Fibroblast of upper back skin (primary cell): ENCODE measurements at places on chromosomes 7 and 10.

DNA sequence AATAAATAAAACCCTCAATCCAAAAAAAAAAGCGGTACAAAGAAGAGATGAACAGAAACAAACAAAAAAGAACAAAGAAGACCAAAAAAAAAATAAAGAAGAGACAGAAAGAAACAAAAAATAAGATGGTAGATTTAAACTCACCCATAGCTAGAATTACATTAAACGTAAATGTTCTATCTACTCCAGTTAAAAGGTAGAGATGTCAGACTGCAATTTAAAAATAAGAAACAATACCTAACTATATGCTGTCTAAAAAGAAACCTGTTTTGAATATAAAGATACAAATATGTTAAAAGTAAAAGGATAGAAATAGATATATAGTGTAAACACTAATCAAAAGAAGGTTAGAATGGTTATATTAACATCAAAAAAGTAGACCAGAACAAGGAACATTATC lies 31.7 kb upstream of the ANAPC16 start:
- DNase-seq = no peak

DNA sequence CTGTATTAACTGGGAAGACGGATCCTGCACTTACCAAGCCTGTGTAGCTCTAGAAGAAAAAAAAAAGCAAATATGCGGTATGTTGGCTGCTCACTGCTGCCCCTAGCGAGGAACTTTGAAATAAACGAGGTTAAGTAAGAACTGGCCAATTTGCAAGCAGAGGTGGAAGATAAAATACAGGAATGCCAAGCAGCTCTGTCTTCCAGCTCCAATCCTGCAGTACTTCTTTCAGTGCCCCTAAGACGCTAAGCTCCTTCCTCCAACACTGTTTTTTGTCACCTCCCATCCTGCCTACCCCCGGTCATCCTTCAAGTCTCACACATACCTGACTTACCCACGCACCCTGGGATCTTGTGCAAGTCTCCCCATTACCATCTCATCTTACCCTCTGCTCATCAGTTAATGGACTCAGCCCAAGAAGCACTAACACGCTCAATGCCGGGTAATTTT lies 809 bp downstream of the C10orf143 start:
- DNase-seq = peak; percentile 89

- no peak for DNase-seq
Measured at GRCh38 chr7:99459087-99459486, 6.9 kb downstream of the ATP5MF start.

DNA sequence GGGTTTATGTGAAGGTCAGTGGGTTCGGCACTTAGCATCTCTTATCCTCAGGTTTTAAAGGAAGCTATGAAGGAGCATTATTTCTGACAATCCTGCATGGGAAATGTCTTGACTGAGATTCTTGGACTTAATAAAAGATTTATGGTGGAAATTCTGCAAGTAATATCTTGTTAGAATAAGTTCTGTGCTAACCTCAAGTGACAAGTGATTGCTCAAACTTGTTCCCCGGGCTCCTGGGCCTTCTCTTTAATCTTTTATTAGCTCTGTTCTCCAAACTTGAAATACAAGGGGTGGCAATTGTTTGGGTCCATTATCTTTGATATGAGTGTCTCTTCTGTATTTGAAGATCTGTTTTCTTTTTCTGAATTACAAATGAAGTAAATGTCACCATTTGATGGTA lies 140.6 kb upstream of the CTBP2 start:
- no peak for DNase-seq

GRCh38 chr7:81573128-81573527 lies 196.7 kb downstream of the HGF start:
- no peak for DNase-seq

- no peak for DNase-seq
Measured at GRCh38 chr10:49090189-49090575, 25.1 kb downstream of the VSTM4 start.

DNA sequence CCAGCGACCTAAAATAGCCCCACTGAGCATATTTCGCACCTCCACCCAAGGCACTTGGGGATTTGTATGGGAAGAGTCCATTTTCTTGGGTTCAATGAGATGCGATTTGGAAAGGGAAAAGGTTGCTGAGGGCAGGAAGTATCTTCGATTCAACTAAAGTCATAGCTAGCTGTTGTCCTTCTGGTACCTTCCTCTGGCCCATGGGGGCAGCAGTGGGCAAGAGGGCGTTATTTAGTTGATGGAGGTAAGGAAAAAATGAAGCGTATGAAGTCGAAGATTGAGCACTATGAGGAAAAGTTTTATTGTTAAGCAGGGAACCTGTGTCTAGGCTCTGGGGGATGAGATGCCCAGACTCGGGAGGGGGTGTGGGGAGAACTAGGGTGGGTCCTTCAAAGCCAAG lies 135.4 kb downstream of the EVX1 start:
- no peak for DNase-seq

GRCh38 chr7:46515844-46516590 lies 594.9 kb upstream of the IGFBP3 start:
- DNase-seq = no peak

GRCh38 chr10:17386616-17387075 lies 67.7 kb downstream of the ST8SIA6 start:
- DNase-seq = no peak

GRCh38 chr10:60951272-60951724 lies 7.3 kb upstream of the RHOBTB1 start:
- no peak for DNase-seq

GRCh38 chr10:25820874-25821273 lies 113.2 kb upstream of the MYO3A start:
- DNase-seq = no peak
